Stimulated activated CD8-positive, alpha-beta memory T cell treated with anti-CD3 and anti-CD28 coated beads, Interleukin-12 subunit alpha, Interleukin-12 subunit beta, amount 100 ng/mL, for 4 hours (primary cell): ENCODE measurements at places on chromosomes 7 and 10.
A peak's percentile ranks its signal among the peaks of the same experiment; 100 is the strongest.

DNA sequence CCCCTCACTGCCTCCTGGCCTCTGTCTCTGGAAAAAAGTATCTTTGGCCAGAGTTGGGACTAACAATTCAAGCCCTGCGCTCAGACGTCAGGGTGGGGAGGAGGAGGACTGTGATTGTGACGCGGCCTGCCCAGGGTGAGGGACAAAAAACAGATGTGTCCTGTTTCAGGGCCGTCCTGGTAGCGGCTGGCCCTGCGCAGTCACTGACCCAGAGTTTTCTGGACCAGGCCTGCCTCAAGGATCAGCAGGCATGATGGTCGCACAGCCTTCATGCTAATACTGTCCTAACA is 110.1 kb downstream of the CYTH3 start:
- no peak for DNase-seq

DNA sequence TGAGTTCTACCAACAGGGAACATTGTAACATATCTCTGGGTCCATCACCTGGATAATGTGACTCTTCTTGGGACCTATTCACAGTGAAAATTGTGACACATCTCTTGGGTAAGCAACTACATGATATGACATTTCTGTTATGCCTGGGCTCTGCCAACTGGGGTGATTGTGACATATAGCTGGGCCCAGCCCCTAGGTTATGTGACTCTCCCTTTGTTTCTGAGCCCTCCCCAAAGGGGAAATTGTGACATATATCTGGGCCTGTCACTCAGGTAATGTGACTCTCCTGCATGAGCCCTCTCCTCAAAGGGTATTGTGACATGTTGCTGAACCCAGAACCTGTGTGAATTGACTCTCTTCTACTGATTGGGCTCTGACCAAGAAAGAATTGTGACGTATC is 22.4 kb upstream of the ZNF107 start:
- no peak for DNase-seq

DNA sequence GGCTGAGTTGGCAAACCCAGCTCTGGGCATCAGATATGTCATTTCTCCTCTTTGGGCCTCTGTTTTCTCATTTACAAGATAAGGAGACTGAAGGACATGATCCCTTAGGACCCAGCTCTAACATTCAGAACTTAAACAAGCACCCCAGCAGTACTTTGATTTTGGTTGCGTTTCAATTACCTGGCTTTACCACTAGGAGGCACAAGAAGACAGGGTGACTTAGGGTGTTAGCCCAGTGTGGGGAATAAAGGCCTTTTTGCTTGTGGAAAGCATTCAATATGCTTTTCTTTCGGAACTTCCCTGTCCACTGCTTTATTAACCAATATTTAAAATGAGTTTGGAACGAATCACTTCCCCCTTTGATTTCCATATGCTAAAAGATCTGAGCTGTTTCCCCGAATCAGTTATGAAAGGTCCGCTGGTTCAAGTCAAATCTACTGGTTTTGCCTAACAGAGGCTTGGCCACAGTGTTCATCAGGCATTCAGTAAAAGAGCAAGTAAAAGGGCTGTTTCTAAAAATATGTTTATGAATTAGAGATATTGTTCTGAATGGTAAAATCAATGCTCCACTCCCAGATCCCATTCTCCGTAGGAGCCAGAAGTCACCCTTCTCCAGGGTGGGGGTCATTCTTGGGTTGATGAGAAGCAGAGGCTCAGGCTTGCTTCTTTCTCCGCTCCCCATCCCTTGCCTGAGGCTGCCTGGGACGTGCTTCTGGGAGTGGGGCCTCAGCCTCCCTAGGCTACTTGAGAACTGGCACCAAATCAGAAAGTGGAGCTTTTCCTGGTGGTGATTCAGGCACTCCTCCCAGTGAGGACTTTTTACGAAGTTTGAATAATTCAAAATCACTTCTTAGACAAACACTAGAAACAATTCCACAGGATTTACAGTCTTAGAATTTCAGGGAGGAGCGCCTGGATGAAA is 105.5 kb downstream of the MYOF start:
- no peak for DNase-seq

- DNase-seq: no peak
These were observed 48.8 kb upstream of the ZNF680 start for GRCh38 chr7:64611717-64612116.

DNA sequence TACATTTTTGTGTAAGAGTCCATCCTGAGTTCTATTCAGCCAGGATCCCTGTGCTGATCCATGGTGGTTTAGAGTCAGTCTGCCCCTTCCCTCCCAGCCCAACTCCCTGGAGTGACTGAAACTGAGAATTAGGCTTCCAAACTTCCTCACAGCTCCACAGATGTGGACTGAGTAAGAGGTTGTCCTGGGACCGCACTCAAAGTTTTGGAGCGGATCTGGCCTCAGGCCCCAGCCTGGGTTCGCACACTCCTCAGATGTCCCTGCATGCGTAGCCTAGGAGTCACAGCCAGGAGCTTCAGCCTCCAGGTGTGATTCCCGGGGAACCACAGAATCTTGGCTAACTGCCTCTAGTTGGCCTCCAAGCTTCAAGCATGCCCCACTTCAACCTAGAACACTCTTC is 218.1 kb downstream of the C7orf25 start:
- DNase-seq: no peak

- DNase-seq: no peak
These were observed 821 bp upstream of the JAZF1 start for GRCh38 chr7:28181416-28181815.

GRCh38 chr7:131959106-131959812 is 402.8 kb upstream of the PODXL start:
- no peak for DNase-seq

- DNase-seq: no peak
These were observed 112.3 kb downstream of the BTRC start for GRCh38 chr10:101466016-101466912.

DNA sequence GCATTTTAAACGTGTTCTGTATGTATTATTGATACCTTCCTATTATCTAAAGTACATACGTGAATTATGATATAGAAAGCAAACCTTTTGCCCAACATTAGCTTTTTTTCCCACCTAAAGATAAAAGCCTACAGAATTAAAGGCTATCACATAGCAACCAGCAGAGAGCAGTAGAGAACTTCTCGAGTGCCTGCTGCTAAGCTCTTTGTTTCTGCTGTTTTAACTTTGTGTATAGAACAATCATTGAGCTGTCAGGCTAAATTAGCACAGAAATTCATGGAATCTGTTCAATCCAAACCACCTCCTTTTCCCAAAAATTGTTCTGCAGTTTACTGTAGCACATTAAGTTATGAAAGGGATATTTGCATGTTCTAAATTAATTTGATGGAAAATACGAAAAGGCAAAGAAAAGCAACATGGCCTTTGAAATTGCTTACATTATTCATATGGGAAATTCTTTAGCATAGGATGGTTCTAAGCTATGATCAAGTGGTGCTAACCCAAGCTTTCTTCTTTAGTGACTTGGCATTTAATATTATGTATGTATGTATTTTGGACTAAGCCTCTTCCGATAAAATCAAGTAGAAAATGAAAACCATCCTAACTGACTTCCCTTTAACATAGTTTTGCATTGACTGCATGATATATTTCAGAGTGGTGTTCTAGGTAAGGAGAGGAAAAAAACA is 1288.5 kb downstream of the GATA3 start:
- DNase-seq: no peak

DNA sequence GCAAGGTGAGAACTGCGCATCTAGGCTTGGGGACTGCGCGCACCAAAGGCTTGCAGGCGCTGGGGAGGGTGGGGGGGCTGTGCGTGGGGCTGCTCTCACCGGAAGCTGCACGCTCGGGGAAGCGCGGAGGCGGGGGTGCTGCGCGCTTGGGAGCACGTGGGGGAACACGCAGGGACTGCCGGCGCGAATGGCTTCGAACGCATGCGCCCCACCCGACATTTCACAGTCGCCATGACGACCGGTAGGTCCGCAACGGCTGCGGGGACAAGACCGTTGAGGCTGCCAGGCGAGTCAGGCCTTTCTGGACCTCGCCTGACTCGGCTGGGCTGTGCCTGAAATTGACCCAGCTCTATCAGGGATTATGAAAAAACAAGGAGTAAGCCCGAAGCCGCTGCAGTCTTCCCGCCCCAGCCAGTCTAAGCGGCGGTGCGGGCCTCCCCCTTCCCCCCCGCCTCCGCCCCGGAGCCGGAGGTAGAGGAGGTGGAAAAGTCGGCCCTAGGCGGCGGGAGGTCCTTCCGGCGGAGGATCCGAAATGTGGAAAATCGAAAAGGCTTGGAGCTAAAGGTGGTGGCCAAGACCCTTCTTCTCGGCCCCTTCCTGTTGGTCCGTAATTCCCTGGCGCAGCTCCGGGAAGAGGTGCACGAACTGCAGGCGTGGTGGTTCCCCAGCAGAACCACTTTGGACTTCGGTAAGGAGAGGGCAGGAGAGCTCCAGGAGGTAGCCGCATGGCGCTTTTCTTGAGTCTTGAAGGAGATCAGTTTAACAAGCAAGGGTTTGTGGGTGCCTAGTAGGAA is 34.9 kb upstream of the STEAP1 start:
- DNase-seq: peak; percentile 7

DNA sequence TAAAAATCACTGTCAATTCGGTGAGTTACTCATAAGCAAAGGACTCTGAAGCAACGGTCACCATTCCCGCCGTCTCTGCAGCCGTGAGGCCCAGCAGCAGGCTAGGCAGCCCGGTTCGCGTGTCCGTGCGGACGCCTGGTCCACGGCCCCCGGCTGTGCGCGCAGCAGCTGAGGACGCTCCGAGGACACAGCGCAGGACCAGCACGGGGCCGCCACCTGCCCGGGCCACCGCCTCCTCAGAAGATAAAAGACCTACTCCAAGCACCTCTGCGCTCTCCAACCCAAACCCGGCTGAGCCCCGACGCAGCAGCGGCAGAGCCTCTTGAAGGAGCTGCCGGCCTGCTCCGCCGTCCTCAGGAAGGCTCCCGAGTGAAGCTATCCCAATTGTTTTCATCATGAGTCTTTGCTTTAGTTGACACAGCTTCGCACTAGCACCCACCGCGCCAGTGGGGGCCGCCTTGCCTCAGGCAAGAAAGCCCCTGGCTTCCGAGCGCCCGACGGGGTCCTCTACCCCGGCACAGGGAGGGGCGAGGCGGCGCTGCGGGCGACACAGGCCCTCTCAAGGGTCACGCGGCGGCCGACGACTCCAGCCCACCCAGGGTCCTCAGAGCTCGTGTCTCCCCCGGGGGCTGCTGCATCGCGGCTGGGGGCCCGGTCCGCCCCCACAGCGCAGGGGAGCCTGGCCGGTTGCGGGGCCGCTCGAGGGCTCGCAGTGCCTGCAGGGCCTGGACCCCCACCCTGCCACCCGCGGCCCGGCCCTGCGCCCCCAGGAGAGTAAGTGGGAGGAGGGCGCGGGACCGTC is 16.9 kb upstream of the GPR146 start:
- no peak for DNase-seq

- no peak for DNase-seq
These were observed 178.5 kb downstream of the AMPH start for GRCh38 chr7:38452681-38453108.

DNA sequence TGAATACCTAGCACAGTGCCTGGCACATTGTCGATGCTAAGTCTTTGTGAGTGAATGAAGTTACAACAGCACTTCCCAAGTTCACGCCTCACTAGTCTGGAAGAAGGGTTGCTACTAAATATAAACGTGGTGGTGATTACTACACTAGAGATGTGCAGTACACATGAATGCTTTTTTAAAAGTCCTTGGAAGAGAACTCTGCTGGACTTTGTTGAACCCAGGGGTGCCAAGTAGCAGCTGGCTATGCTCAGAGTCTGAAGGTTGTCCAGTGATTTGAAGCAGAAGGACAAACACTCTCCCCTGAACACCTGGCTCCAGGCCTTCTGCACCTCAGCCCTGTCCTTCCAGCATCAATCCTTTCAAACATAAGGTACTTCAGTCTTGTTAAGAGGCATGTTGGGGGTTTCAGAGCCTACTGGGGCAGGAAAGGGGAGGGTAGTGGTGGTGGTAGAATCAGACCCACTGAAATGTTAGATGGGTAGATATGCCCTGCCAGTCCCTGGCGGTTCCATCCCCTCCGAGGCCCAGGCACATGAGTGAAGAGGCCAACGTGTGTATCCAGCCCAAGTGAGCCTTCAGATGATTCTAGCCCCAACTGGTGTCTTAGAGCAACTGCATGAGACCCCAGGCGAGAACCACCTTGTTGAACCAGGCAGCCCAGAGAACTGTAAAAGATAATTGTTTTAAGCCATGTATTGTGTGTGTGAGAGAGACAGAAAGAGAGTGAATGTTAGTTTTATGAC is 94.4 kb downstream of the TAX1BP1 start:
- no peak for DNase-seq

DNA sequence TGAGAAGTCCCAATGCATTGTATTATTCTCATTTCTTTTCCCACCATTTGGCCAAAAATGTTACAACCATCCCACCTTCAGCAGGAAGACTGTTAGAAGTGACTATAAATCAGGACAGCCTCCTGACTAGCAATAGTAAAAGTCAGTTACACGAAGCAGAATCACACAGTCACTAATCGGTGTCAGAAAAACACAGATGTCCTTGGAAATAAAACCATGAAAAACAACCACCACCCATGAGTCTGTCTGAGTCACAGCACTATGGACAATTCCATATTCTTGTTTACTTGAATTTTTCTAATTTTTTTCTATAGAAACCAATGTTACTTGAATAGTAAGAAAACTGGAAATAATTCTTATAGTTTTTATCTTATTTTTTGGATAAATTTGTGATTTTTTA is 81.9 kb upstream of the FRMD4A start:
- no peak for DNase-seq

- DNase-seq: no peak
These were observed 44.0 kb upstream of the ZNF365 start for GRCh38 chr10:62330213-62330612.

DNA sequence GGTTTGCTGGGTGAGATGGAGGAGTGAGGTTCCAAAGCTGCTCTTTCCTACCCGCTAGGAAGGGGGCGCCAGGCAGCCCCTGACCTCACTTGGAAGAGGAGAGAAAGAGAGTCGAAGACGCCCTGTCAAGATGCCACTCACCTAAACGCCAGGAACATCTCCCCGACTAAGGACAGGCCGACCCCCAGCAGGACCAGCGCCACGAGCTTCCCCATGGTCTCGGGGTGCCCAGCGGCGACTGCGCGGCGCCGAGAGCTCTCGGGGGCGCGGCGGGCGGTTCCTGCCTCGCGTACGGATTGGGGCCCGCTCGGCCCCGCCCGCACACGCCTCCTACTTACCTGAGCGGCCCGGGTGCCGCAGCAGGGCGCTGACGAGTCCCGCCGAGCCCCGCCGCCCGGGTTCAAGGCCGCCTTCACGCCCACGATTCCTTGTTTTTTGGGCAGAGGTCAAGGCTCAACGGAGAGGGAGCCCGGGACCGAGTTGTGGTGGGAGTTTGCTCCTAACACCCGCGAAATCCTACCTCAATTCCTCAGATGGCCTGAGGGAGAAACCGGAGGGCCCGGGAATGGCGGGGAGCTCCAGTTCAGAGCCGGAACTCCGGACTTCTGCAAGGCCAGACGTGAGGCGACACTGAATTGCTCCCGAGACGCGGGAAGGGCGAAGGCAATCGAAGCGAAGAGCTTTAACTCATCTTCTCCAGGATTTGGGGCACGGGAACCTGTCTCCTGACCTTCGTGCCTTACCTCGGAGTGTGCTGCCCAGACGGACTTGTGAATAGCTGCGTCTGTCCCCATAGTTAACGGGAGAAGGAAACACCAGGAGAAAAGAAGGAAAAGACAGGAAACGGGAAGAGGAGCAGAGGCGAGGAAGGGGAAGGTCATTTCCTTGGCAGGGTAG is at the start of gene PON3:
Gene PON3 (minus strand): TSS at position 240 of the 897 bp plus-strand sequence. CDS start 25 bp downstream, at position 215.
- DNase-seq: no peak

GRCh38 chr7:139396323-139396951 is 36.7 kb downstream of the LUC7L2 start:
- no peak for DNase-seq
